ENCODE measurements at places on chromosomes 12 and 14. TPM values are rescaled to one million over a fixed set of nuclear protein-coding genes. Genes with fewer than 3 reads are reported as not detected.

GRCh38 chr14:73261075-73261474 is 23.8 kb downstream of the PAPLN start:
- no peaks in the 10 kb centered on the region for H3K27me3 ChIP-seq
- H3K27ac ChIP-seq: no peak overlapping the region
- H3K36me3 ChIP-seq: peaks cover 3% of the 10 kb centered on the region
- DNase-seq: no peak
- H3K4me3 ChIP-seq: no peak overlapping the region
- peaks cover 16% of the 10 kb centered on the region for H3K4me1 ChIP-seq

- H3K4me3 ChIP-seq: no peak overlapping the region
- no peaks in the 10 kb centered on the region for H3K4me1 ChIP-seq
- H3K27ac ChIP-seq: no peak overlapping the region
- no peaks in the 10 kb centered on the region for H3K36me3 ChIP-seq
Measured at GRCh38 chr12:26841085-26841484, 8.1 kb upstream of the ITPR2 start.

- H3K4me1 ChIP-seq: no peaks in the 10 kb centered on the region
- H3K27me3 ChIP-seq: no peaks in the 10 kb centered on the region
Measured at GRCh38 chr12:84128117-84128991, 784.2 kb downstream of the SLC6A15 start.

DNA sequence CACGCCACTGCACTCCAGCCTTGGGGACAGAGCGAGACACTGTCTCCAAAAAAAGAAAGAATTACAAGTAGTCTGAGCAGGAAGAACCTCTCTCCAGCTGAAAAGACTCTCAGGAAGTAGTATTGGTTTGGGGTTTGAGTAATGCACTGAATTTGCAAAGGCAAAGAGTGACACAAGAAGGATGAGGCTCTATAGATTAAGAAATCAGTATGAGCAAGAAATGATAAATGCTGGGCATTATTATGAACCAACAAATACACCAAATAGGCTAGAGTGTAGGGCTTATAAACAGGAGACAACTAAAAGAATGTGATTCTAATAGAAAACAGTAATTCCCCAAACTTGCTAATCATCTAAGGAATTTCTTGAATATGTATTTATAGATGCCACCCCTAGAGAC is 2.6 kb upstream of the SLC35E3 start:
- H3K4me3 ChIP-seq: no peak overlapping the region
- peaks cover 4% of the 10 kb centered on the region for H3K36me3 ChIP-seq
- H3K27ac ChIP-seq: no peak overlapping the region

GRCh38 chr12:74770552-74770951 is 232.9 kb downstream of the ATXN7L3B start:
- H3K27ac ChIP-seq: no peak overlapping the region
- H3K4me1 ChIP-seq: no peaks in the 10 kb centered on the region
- no peaks in the 10 kb centered on the region for H3K36me3 ChIP-seq
- no peak overlapping the region for H3K4me3 ChIP-seq

The TPPP2 gene
- total RNA-seq: 0.44 TPM

DNA sequence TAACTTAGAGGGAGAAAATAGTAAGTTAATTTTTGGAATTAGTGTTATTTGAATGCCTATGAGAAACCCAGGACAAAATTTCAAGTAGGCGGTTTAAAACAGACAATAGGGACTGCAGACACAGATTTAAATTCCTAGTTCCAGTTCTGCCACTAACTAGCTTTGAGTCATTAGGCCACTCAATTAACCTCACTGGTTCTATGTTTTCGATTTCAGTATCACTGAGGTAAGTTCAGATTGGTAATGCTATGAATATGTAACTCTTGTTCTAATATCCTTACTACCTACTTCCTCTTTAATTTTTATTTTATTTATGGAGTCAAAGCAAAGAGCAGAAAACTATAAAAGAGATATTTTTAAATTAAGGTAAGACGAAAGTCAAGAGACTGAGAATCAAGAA is 52.6 kb downstream of the GALC start:
- no peaks in the 10 kb centered on the region for H3K4me1 ChIP-seq
- H3K36me3 ChIP-seq: no peaks in the 10 kb centered on the region
- no peaks in the 10 kb centered on the region for H3K27me3 ChIP-seq
- no peak overlapping the region for H3K4me3 ChIP-seq
- no peak overlapping the region for H3K27ac ChIP-seq

DNA sequence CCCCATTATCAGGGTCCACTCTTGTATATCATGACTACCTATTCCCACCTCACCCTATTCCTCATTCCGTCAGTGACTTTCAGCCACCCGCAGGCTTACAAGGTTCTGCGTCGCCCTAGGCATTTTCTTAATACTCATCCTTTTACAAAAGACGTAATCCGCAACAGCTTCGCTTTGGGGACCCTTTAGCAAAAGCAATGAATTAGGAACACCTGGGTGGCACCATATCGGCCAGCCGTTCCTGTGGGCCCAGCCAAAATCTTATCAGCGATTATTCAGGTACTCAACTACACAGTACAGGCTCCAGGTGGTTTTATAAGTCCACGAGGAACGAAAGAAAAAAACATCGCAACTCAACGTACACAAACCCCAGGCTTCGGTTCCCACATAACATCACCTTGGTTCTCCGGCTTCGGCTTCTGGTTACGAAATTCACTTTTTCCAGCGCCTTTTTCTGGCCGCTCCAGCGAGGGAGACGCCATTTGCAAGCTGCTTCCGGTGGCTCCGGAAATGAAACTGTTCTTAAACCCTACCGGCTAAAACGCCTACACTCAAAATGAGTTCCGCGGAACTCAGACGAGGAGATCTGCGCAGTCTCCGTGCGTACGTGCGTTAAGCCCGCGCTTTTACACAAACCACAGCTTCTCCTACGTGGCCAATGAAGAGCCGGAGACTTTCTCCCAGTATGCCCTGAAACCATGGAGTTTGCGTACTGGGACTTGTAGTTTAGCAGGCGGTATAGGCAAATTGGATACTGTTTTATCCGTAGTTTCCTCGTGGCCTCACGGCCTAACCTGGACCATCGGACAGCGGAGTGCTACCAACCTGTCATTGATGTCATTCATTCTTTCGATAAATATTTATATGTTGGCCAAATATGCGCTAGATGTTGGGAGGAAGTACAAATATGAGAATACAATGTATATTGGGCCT is at the start of gene KRR1:
Gene KRR1 (minus strand): TSS at position 494 of the 933 bp plus-strand sequence. CDS start 12 bp downstream, at position 482.
- peaks cover 3% of the 10 kb centered on the region for H3K4me1 ChIP-seq
- DNase-seq: peak; percentile 97
- no peaks in the 10 kb centered on the region for H3K36me3 ChIP-seq
- peak within 1 kb of the TSS; percentile 97 for H3K4me3 ChIP-seq
- peak within 1 kb of the TSS; percentile 83 for H3K27ac ChIP-seq

The FRS2 gene
- 87.1 TPM for total RNA-seq

GRCh38 chr12:15007551-15007950 is 34.7 kb downstream of the PDE6H start:
- no peak overlapping the region for H3K4me3 ChIP-seq
- H3K4me1 ChIP-seq: no peaks in the 10 kb centered on the region
- peak; percentile 25 for DNase-seq
- no peaks in the 10 kb centered on the region for H3K27me3 ChIP-seq
- no peaks in the 10 kb centered on the region for H3K36me3 ChIP-seq

- H3K36me3 ChIP-seq: no peaks in the 10 kb centered on the region
- H3K4me3 ChIP-seq: no peak overlapping the region
- DNase-seq: no peak
- peaks cover 4% of the 10 kb centered on the region for H3K4me1 ChIP-seq
- peaks cover 16% of the 10 kb centered on the region for H3K27me3 ChIP-seq
Measured at GRCh38 chr12:130956009-130956408, 2.3 kb downstream of the ADGRD1 start.

GRCh38 chr14:34164162-34164864 is 213.4 kb upstream of the EGLN3 start:
- no peak overlapping the region for H3K4me3 ChIP-seq
- H3K27ac ChIP-seq: no peak overlapping the region
- no peaks in the 10 kb centered on the region for H3K36me3 ChIP-seq
- no peaks in the 10 kb centered on the region for H3K4me1 ChIP-seq
- H3K27me3 ChIP-seq: no peaks in the 10 kb centered on the region

GRCh38 chr12:108594-108993 is 42.0 kb downstream of the IQSEC3 start:
- peaks cover 3% of the 10 kb centered on the region for H3K36me3 ChIP-seq
- DNase-seq: no peak
- H3K27me3 ChIP-seq: no peaks in the 10 kb centered on the region
- peaks cover 21% of the 10 kb centered on the region for H3K4me1 ChIP-seq

The ESR2 gene
- 0.69 TPM for total RNA-seq

The FITM1 gene
- total RNA-seq: not detected

The NR4A1 gene
- 55.6 TPM for total RNA-seq

- H3K27me3 ChIP-seq: no peaks in the 10 kb centered on the region
- no peak for DNase-seq
- no peak overlapping the region for H3K27ac ChIP-seq
Measured at GRCh38 chr14:60753264-60754119, 18.9 kb downstream of the MNAT1 start.

GRCh38 chr12:118136559-118137003 is 657 bp downstream of the PEBP1 start:
- peak overlapping the region; percentile 69 for H3K4me3 ChIP-seq
- peak overlapping the region; percentile 78 for H3K27ac ChIP-seq
- H3K27me3 ChIP-seq: no peaks in the 10 kb centered on the region
- DNase-seq: no peak

The ISCA2 gene
- 41.0 TPM for total RNA-seq

GRCh38 chr14:81529391-81529790 is 4.3 kb downstream of the SEL1L start:
- H3K27me3 ChIP-seq: no peaks in the 10 kb centered on the region
- peaks cover 5% of the 10 kb centered on the region for H3K4me1 ChIP-seq
- peaks cover 3% of the 10 kb centered on the region for H3K36me3 ChIP-seq
- H3K27ac ChIP-seq: no peak overlapping the region
- DNase-seq: no peak

DNA sequence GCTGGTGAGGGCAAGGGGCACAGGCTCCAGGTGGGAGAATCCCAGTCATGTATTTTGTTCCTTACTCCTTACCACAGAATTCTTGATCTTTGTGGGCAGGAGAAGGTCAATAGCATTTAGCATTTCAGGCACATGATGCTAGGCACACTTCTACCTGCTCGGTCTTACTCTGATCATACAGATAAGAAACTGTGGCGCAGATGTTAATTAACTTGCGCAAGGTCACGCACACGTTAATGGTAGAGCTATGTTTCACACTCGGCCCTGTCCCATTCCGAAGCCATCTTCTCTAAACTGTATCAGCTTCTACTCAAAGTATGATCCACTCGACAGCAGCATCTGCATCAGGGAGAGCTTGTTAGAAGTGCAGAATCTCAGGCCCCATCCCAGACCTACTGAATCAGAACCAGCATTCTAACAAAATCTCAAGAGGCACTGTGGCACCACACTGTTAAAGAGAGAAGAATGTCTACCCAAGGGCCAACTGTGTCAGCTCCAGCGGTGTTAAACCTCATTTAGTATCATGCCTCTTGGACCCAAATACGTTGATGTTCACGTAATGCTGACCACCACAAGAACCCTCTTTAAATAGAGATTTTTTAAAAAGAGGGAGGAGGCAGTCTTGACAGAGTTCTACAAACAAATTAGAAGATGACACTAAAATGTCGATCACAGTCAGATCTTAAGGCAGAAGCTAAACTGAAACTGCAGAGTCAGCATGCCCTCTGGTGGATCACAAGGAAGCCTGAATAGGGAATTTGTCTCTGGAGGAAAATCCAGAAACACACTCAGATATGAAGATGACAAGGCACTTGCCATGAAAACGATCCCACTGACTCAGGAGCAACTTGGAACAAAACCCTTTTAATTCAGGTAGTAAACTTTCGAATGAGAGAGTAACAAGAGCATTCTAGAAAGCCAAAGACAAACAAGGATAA is 7.3 kb downstream of the STXBP6 start:
- H3K36me3 ChIP-seq: no peaks in the 10 kb centered on the region
- no peak overlapping the region for H3K27ac ChIP-seq
- no peaks in the 10 kb centered on the region for H3K27me3 ChIP-seq
- no peak for DNase-seq
- no peak overlapping the region for H3K4me3 ChIP-seq
- no peaks in the 10 kb centered on the region for H3K4me1 ChIP-seq

- no peaks in the 10 kb centered on the region for H3K27me3 ChIP-seq
- no peak for DNase-seq
- no peaks in the 10 kb centered on the region for H3K4me1 ChIP-seq
- H3K4me3 ChIP-seq: no peak overlapping the region
- H3K27ac ChIP-seq: no peak overlapping the region
Measured at GRCh38 chr12:106197906-106198623, 49.8 kb downstream of the CKAP4 start.

DNA sequence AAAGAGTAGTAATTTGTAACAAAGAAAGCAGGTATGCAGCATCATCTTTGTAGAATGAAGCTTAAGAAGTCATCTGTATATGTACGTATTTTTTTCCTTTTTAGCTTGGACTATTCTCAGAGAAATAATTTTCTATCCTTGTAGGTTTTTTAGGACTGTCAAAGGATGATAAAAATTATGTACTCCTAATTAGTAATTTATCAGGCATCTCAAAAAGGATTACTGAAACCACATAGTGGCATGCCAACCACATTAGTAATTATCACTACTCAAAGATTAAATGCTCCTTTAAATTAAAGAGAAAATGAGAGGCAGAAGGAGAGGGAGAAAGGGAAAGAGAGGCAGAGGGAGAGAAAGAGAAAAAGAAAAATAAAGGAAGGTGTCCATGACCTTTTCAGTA is 17.3 kb downstream of the TTC8 start:
- H3K27ac ChIP-seq: no peak overlapping the region
- H3K4me1 ChIP-seq: no peaks in the 10 kb centered on the region
- no peaks in the 10 kb centered on the region for H3K27me3 ChIP-seq
- DNase-seq: no peak

GRCh38 chr12:97493731-97494130 is 31.1 kb downstream of the RMST start:
- H3K27me3 ChIP-seq: no peaks in the 10 kb centered on the region
- H3K36me3 ChIP-seq: no peaks in the 10 kb centered on the region
- peak; percentile 55 for DNase-seq
- no peak overlapping the region for H3K27ac ChIP-seq
- H3K4me3 ChIP-seq: no peak overlapping the region

DNA sequence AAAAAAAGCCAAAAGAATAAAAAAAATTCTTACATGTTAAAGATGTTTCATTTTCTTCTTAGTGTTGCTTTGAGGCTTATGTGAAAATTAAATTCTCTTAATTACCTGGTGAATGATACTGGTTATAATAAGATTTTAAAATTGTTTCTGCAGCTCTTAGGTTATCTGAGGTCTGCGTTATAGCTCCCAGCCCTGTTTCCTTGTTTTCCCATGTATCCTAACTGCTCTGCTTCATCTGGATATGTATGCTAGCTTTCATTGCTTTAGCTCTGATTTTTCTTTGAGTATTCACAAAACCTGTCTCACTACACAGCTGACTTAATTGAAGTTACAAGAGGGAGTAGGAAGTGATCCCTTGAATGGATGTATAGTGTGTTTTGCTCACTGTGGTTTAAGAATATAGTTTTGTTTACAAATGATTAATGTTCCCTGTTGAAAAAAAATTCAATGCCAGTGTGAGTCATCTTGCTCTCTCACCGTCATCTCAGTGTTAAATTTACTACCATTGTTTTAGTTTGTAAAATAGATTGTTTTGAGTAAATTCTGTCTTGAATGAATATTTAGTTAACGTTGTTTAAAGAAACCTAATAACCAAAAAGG is 26.8 kb downstream of the CPSF6 start:
- H3K4me3 ChIP-seq: no peak overlapping the region
- peak; percentile 78 for DNase-seq
- no peaks in the 10 kb centered on the region for H3K27me3 ChIP-seq
- no peaks in the 10 kb centered on the region for H3K4me1 ChIP-seq

The PRPH gene
- total RNA-seq: 22.8 TPM

GRCh38 chr12:65308601-65309071 is 30.2 kb downstream of the MSRB3 start:
- H3K4me1 ChIP-seq: no peaks in the 10 kb centered on the region
- no peak overlapping the region for H3K4me3 ChIP-seq
- no peak for DNase-seq
- no peaks in the 10 kb centered on the region for H3K36me3 ChIP-seq
- no peak overlapping the region for H3K27ac ChIP-seq
- H3K27me3 ChIP-seq: no peaks in the 10 kb centered on the region
